Kidney (tissue), 22 donors: ENCODE measurements at places on chromosomes 3 and 15. TPM values are rescaled to one million over a fixed set of nuclear protein-coding genes. Genes with fewer than 3 reads are reported as not detected.

The GOLGA8T gene
- polyA plus RNA-seq, result 0.28 TPM

The COLQ gene
- 1.2 TPM for polyA plus RNA-seq

The SPATA12 gene
- not detected for polyA plus RNA-seq

The VGLL3 gene
- 0.30 TPM for polyA plus RNA-seq

The IL17RD gene
- 4.4 TPM for polyA plus RNA-seq

The CCR2 gene
- polyA plus RNA-seq, result 0.62 TPM

The ADAMTS9 gene
- polyA plus RNA-seq, result 25.0 TPM

The TNFAIP8L3 gene
- polyA plus RNA-seq, result 2.4 TPM

The SPSB4 gene
- polyA plus RNA-seq, result 1.9 TPM

The CCDC33 gene
- not detected for polyA plus RNA-seq

The GOLGA6L9 gene
- 1.3 TPM for polyA plus RNA-seq

The FETUB gene
- polyA plus RNA-seq, result not detected

GRCh38 chr3:170614214-170614966, 28.5 kb upstream of the SLC7A14 start:
- no peak for DNase-seq

DNA sequence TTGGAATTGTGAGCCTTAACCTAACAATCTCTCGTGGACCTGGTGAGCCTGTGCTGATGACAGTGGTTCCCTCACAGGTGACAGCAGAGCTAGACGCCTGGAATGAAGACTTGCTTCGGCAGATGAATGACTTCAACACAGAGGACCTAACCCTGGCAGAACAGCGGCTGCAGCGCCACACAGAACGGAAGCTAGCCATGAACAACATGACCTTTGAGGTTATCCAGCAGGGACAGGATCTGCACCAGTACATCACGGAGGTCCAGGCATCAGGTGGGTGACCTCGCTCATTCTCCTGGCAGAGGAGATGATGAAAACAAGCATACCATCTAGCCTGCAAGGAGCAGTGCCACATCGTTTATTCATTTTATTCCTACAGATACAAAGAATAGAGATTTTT, 316.9 kb upstream of the UMPS start:
- no peak for DNase-seq

GRCh38 chr15:36959746-36960145, 140.6 kb downstream of the MEIS2 start:
- no peak for DNase-seq

DNA sequence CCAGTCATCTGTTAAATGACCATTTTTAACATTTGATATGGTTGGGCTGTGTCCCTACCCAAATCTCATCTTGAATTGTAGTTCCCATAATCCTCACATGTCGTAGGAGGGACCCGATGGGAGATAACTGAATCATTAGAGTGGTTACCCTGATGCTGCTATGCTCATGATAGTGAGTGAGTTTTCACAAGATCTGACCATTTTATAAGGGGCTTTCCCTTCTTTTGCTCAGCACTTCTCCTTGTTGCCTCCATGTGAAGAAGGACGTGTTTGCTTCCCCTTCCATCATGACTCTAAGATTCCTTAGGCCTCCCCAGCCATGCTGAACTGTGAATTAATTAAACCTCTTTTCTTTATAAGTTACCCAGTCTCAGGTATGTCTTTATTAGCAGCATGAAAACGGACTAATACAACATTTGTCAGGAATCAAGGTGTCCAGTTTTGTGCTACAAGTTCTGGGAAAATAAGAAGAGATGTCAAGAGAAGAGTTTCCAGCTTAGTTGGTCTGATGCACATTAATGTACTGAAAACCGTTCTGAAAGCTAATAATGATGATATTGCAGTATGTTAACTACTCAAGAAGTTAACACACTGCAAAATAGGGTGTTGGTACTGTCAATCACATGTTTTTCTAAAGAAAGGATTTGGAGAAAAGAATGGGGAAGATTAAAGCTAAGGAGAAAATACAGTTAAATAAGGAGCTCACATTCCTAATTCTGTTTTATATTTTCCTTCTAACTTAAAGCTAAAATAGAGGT, 67.9 kb downstream of the ATP8B4 start:
- DNase-seq, result no peak

DNA sequence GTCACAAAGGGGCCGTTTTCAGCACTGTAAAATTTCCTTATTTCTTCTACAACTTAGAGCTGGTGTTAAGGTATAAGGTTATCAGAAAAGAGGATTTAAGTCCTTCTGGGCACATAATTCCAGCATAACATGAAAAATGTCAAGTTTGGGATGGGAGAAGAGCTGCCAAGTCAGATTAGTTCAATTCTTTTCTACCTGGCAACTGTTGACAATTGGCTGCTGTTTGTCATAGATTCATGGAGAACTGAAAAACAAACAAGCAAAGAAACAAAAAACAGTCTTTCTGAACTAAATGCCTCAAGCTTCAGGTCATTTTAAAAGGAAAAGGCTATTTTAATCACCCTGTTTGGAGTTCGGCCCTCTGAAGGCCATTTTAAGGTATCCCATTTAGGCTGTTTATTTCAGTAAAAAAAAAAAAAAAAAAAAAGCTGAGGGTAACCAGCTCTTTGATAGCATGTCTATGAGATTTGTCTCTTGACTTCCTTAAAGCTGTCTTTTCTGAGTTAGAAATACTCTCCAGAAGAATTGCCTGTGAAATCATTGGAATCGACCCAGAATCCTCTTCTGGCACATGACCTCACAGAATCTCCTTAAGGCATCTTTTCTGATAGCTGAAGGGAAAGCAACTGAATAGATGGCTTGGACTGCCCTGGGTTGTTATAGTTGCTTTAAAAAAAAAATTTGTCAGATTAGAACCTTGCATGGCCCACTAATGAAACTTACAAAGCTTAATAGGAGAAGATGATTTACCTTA, 173.3 kb downstream of the SEMA6D start:
- no peak for DNase-seq

GRCh38 chr3:108403686-108404345, 106.6 kb downstream of the MYH15 start:
- no peak for DNase-seq

- DNase-seq, result no peak
Measured at GRCh38 chr3:168102735-168103410, 7.1 kb upstream of the GOLIM4 start.

DNA sequence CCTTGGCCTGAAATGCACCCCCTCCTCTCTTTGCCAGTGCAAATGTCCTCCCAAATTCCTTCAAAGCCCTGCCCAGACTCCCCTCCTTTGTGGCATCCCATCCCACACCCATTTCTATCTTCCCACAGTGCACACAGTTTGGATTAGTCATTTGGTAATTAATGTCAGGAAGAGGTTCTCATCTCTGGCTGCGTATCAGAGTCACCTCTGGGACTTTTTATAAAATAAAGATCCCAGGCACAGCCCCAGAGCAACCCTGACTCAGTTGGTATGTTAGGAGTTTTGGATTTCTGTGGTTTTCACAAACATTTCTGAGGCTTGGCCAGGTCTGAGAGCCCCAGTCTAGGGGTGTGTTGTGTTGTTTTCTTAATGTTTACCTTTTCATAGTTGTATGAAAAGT, 41.6 kb downstream of the C3orf20 start:
- DNase-seq, result no peak

DNA sequence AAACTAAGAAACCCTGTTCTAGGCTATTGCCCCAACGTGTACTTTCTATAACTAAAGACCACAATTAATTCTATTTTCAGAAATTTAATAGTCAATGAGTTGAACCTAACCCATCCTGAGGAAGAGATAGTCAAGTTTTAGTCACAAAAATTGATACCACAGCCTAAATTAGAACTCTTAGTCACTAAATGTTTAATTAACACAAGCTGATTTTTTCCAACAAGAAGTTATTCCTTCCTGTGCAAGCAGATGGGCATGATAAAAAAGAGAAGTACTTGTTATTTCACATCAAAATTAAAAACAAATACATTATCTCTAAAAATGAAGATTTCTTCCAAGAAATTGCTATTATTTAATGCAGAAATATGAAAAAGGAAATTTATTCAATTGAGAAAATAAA, 38.4 kb upstream of the TERB2 start:
- DNase-seq, result no peak

DNA sequence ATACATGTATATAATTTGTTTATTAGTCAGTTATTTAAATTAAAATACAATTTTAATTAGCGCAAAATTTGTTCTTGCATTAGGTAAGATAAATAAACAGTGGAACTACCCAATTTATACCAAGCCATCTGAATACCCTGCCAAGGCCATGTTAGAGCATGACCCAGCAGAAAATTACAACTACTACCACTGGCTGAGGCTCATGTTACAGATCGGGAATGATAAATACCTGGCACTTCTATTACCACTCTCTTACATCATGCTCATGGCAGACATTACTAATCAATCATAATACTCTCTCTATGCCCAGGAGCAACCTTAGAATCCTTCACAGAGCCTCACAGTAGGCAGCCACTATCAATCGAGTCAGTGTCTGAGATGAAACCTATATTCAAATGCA, 21.2 kb upstream of the LMOD3 start:
- no peak for DNase-seq

- DNase-seq, result peak; percentile 80
Measured at GRCh38 chr15:64856429-64857145, 14.9 kb downstream of the PLEKHO2 start.

DNA sequence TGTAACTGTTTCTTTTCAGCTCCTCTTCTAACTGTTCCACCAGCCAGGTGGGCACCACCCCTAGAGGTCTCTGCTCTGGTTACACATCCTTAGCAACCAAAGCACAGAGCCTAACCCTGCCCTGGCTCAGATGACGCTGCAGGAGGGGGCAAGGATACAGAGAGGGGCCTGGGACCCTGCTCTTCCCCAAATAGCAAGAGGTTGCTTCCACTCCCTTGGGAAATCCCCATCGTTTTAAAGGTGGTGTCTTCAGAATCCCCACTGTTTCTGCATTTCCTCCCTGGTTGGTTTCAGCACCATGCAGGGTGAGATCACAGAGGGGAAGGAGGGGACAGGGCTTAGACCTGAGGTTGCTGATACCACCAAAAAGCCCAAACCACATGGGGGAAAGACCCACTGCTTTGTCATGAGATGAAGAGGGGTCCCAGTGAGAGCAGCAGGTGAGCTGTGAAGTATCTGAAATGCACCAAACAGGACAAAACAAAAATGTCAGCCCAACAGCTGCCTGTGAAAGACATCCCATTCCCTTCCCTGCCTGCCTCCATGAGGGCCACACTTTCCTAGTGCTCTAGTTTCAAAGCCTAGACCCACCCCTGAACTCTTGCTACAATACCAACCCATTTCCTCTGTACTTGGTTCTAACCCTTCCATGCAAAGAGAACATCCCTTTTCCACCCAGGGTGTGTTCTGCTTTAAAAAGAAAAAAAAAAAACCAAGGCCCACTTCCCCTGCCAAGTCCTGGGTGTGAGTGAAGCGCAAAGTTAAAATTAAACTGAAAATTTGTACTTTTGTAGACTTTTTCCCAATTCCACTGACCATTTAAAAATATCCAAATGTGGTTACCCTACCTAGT, 29.0 kb downstream of the ANP32A start:
- DNase-seq, result peak; percentile 29

GRCh38 chr15:82292271-82292670, 29.7 kb downstream of the SAXO2 start:
- DNase-seq, result no peak

- no peak for DNase-seq
Measured at GRCh38 chr3:197889204-197889930, 60.6 kb upstream of the RPL35A start.
